ENCODE measurements at places on chromosomes 13 and 19.

- DNase-seq, result no peak
Measured at GRCh38 chr13:52750713-52751112, 11.1 kb upstream of the CNMD start.

DNA sequence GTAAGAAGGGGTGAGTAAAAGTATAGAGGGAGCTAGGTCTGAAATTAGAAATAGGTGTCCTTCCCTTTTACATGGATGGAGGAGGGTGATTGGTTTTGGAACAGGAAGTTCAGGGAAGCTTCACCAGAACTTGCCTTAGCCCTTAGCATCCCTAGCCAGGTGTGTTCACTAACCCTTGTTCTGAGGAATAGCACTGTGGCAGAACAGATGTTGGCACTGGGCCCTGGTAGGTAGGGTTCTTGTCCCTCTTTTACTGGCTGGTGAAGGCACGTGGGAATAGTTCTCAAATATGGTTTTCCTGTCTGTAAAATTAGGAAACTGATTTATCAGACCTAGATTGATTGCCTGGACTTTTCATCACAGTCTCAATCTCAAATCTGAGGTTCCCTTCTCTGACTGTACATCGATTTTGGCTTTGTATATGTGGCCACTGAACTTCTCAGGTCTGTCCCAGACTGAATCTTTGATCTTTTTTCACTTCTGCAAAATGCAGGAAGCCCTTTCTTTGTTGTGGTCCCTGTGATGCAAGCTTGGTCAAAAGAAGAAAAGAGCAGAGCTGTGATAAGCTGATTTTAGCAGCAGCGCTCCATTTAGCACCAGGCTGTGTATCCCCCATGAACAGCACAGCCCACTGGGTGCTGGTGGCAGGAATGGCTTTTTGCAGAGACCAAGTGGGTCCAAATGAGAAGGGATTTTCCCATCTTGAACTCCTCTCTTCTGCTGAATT is 86.2 kb upstream of the HTR2A start:
- no peak for DNase-seq

DNA sequence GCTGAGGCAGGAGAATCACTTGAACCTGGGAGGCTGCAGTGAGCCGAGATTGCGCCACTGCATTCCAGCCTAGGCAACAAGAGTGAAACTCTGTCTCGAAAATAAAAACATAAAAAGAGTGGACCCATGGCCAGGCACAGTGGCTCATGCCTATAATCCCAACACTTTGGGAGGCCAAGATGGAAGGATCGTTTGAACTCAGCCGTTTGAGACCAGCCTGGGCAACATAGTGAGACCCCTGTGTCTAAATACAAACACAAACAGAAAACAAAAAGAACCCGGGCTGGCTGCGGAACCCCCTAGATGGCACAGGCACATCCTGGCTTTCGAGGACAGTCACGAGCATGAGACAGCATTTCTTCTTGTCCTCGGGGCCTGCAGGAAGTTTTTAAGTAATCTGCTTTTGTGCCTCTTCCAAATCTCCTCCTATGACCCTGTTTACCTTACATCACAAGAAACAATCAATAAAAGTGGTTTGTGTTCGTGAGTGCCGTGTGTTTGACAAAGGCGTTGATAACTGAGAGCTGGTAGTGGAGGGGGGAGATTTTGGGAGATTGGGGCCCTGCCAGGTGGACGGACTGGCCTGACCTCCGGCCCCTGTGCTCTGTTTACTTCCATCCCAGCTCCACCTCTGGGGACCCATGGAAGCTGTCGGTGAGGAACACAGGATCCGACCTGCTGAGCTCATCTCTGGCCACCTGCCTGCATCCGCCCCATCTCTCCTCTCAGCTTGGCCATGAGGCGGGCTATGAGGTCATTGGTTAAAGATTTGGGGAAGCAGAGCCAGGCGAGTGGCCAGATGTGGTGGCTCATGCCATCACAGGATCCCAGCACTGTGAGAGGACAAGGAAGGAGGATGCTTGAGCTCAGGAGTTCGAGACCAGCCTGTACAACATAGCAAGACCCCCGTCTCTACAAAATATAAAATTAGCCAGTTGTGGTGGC is 5.9 kb upstream of the GDF15 start:
- DNase-seq, result no peak

GRCh38 chr13:48631441-48631840 is 22.3 kb upstream of the CYSLTR2 start:
- no peak for DNase-seq

- DNase-seq, result no peak
Measured at GRCh38 chr19:5487222-5487621, 32.0 kb downstream of the ZNRF4 start.

GRCh38 chr13:98813993-98814392 is 61.5 kb upstream of the SLC15A1 start:
- DNase-seq, result no peak

- no peak for DNase-seq
Measured at GRCh38 chr19:31107096-31107495, 242.1 kb downstream of the TSHZ3 start.

- DNase-seq, result no peak
Measured at GRCh38 chr19:15464394-15465385, at the start of gene RASAL3. Gene RASAL3 (minus strand): TSS chr19:15464544. CDS start chr19:15464358, 186 bp downstream.

DNA sequence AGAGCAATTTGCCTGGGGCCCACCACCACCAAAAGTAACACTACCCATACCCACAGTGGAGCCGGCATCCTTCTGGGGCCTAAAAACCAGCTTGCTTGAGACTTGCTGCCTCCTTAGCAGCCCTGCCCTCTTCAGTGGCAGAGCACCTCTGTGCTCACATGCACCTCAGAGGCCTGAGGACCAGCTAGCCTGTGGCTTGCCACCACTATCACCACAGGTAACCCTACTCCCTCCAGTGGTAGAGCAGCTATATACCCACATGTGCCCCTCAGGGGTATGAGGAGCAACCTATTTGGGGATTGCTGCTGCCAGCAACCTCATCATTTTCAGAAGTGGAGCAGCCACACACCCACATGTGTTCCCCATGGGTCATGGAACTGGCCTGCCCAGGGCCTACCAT is 111.4 kb upstream of the SPRY2 start:
- DNase-seq, result no peak

GRCh38 chr19:45973553-45974338 is at the start of gene NOVA2:
Gene NOVA2 (minus strand): TSS chr19:45973865. CDS start chr19:45973351, 514 bp downstream.
- DNase-seq, result peak; percentile 42

DNA sequence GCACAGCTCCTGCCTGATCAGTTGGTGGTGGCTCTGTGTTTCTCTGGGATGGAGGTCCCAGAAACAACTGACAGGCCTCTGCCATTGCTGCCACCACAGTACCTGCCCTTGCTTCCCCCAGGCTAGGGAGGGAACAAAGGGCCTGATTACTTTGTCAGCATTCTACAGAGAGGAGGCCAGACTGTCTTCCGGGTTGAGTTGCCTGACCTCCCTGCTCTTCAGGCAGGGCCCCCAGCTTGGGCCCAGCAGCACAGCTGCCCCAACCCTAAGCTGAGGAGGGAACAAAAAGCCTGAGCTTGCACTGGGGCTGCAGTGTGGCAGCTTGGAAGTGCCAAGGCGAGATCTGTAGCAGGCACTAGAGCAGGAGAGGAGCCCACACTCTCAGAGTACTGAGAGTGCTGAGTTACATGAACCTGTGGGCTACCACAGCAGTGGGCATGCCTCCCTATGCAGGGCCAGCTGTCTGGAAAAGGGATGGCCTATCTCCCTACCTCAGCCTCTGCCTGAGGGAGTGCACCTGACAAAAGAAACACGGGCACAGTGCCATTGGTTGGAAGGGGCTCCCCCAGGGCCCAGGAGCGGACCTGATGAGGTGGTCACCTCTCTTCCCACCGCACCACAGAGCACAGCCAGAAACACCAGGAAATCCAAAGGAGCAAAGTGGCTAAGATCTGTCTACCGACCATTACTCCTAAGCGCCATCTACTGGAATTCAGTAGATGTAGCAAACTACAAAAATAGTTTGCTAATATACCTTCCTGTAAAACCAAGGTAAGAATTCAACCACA is 24.4 kb downstream of the SLC25A15 start:
- DNase-seq, result peak; percentile 20

GRCh38 chr19:40508739-40509260 is 42.0 kb downstream of the SPTBN4 start:
- DNase-seq, result no peak

DNA sequence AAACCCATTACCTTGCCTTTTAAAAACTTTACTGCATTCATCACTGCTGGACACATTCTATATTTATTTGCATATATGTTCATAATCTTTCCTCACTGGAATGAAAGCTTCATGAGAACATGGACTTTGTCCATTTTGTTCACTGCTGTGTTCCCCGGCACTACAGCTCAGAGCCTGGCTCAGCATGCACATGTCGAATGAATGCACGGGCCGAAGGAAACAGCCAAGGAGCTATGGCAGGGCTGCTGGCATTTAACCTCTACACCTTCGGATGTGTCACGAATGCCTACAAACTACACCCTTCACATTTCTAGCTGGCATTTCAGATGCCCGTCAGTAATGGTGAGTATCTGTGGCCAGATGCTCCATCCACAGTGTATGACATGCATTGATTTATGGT is 7.6 kb downstream of the MTIF3 start:
- no peak for DNase-seq

GRCh38 chr19:47701717-47702552 is 11.3 kb upstream of the EHD2 start:
- DNase-seq, result no peak

DNA sequence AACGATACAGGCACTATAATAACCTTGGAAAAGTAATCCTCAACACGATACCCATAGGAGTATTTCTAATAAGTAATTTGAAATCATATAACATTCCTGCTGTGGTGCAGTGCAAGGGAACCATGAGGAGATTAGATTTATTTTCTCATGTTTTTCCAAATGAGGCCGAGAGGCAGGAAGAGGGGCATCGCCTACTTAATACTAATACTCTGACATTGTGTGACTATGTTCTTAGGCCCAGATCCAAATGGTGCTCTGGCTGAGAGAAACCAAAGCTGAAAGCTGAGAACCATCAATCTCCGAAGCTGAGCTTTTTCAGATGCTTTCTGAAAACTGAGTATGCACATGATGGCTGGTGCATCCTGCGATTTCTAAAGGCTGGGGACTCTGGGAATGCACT is 248.0 kb upstream of the MAB21L1 start:
- DNase-seq, result no peak

DNA sequence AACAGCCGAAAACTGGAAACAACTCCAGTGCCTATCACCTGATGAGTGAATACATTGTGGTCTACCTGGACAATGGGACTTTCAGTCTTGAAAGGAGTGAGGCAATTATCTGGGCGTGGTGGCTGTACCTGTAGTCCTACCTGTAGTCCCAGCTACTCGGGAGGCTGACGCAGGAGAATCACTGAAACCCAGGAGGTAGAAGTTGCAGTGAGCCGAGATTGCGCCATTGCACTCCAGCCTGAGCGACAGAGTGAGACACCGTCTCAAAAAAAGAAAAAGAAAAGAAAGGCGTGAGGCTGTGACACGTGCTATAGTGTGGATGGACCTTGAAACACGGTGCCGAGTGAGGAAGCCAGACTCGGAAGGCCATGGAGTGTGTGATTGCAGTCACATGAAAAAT is 4.1 kb upstream of the NTN5 start:
- no peak for DNase-seq

- DNase-seq, result no peak
Measured at GRCh38 chr19:19597809-19598306, 20.6 kb downstream of the PBX4 start.

- no peak for DNase-seq
Measured at GRCh38 chr19:28437390-28438346, 775.3 kb downstream of the UQCRFS1 start.

DNA sequence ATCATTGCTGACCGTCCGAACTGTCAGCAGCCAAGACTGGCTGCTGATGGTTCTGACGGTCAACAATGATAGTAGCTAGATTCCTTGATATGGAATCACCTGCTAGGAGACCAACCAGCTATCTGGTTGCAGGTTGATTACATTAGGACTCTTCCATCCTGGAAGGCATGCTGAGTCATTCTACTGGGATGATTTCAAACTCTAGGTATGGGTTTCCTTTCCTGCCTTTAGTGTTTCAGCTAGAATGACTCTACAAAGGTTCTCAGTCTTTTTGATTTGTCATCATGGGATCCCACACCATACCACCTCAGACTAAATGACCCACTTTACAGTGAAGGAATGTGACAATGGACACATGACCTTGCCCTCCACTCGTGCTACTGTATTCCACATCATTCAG is 138.1 kb upstream of the KL start:
- no peak for DNase-seq

DNA sequence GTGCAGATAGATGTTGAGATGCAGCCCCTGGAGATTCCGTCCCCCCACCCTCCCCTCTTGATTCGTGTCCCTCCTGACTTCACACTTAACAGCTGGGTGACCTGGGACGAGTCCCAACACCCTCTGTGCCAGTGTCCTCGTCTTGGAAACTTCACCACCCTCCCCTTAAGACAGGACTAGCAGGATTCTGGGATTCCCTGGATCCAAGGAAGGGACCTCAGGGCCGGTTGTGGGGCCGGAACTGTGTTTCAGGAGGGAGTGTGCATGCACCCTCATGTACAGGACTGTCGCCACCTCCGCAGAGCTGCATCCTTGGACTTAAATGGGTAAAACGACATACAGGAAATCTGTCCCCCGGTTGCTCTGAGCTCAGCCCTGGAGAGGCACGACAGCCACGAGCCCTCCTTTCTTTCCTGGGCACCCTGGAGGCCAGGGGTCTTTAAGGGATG is 990 bp downstream of the MYO9B start:
- peak; percentile 9 for DNase-seq

- no peak for DNase-seq
Measured at GRCh38 chr13:38960175-38960574, 30.5 kb downstream of the STOML3 start.

DNA sequence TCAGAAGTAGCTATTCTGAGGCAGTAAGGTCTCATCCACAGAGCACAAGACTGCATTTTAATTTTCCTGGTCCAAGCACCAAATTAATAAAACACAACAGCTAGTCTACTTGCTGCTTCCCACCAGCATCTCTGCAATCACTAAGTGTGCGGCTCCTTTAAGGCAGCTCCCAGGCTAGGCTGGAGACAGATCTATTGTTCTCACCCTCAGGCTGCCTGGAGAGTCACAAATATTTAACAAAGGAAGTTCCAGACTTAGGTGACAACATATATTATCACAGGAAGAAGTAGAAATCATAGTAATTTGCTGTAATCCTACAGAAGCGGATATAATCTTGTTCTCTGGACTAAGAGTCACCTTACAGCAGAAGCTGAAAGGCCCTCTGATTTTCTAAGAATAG is 2.2 kb upstream of the EID2 start:
- no peak for DNase-seq

- DNase-seq, result no peak
Measured at GRCh38 chr19:34578173-34578572, 96.6 kb downstream of the WTIP start.

DNA sequence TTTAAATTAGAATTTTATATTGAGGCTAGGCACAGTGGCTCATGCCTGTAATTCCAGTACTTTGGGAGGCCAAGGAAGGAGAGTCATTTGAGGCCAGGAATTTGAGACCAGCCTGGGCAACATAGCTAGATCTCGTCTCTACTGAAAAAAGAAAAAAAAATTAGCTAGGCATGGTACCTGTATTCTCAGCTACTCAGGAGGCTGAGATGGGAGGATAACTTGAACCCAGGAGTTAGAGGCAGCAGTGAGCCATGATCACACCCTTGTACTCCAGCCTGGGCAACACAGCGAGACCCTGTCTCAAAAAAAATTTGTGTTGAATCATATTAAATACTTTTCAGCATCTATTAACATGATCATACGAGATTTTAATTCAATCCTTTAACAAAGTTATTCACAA is 4.9 kb downstream of the PMIS2 start:
- DNase-seq, result no peak
